NCI-H345 (cell line): ENCODE measurements at places on chromosomes 6 and 20.

DNA sequence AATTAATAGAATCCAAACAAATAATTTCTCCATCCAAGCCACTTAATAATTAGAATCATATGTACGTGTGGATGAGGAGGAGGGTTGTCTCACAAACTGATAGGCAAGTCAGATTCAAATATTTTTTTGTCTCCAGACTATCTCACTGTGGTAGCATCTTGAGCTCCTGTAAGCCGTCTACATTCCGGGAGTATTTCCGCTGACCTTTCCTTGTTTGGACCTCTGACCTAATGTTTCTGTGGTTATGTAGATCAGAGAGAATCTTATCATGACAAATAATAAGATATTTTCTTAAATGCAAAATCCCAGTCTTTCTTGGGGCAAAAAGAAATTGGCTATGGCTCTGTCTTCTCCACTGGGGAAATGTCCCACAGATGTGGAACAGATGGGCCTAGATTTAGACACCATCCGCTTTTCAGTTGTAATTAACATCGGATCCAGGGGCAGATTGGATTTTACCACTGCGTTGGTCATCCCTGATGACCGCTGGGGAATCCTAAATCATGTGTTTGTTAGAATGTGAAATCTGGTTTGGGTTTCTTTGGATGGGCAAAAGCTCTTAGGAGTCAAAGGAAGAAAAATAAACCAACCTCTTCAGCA lies 197.1 kb upstream of the RIN2 start:
- DNase-seq: no peak

GRCh38 chr20:896501-897025 lies 19.6 kb downstream of the ANGPT4 start:
- no peak for DNase-seq

DNA sequence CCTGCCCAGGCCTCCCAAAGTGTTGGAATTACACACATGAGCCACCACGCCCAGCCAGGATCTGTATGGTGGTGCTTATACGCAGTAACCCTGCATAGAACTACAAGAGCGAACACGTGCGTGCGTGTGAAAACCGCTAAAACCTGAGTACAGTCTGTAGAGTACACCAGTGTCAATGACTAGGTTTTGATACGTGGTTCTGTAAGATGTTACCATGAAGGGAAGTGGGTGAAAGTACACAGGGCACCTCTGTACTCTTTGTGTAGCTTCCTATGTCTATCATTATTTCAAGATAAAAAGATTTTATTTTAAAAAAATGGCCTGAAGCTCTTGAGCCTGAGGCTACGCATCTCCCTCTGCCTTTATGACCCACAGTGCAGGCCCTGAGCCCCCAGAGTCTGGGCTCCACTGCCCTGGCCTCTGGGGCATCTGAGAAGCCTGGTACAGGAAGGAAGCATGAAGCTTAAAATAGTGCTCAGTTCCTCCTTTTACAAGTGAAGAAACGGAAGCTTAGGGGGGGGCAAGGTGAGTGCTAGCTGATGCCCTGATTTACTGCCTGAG lies 21.6 kb downstream of the LY86 start:
- DNase-seq: no peak

- DNase-seq: no peak
Observed at GRCh38 chr6:162123797-162124196, 603.8 kb downstream of the PRKN start.

DNA sequence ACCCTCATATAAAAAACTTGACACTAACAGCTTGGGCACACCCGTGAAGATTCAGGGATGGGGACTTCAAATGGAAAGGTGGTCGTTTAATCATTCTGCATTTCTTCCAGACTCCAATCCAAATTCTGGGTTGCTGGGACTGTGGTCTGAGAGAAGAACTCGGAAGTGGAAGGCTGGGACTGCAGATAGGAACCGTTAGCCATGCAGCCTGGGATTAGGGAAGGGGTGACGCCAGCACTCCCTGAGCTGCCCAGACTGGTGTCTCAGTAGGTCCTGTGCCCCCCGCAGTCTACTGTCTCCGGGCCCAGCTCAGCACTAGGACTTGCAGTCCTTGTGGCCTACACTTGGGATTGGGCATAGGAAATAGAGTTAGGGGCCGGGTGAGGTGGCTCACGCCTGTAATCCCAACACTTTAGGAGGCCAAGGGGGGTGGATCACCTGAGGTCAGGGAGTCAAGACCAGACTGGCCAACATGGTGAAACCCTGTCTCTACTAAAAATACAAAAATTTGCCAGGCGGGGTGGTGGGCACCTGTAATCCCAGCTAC lies 511 bp upstream of the CLIC1 start:
- no peak for DNase-seq

- peak; percentile 57 for DNase-seq
Observed at GRCh38 chr6:111417181-111417585, 65.8 kb downstream of the REV3L start.

DNA sequence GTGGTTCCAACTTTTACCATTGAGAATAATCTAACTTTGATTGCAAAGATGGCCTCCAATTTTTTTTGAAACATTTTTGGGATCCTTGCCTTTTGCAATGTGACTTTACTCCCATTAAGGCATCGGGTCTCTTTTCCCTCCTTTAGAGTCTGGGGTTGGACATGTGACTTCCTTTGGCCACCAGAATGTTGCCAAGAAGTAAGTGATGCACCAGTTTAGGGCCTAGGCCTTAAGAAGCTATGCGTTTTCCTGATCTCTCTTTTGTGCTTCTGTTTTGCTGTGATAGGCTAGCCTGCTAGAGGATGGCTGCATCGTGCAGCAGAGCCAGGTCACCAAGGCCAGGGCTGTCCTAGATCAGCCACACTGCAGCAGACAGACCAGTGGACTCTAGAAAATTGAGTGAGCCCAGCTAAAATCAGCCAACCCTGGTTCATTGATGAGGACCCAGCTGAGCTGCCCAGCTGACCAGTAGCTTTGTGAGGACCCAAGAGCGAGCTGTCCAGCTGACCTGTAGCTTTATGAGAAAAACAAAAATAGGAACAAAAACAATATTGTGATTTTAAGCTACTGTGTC lies 594.0 kb upstream of the JAG1 start:
- DNase-seq: no peak

DNA sequence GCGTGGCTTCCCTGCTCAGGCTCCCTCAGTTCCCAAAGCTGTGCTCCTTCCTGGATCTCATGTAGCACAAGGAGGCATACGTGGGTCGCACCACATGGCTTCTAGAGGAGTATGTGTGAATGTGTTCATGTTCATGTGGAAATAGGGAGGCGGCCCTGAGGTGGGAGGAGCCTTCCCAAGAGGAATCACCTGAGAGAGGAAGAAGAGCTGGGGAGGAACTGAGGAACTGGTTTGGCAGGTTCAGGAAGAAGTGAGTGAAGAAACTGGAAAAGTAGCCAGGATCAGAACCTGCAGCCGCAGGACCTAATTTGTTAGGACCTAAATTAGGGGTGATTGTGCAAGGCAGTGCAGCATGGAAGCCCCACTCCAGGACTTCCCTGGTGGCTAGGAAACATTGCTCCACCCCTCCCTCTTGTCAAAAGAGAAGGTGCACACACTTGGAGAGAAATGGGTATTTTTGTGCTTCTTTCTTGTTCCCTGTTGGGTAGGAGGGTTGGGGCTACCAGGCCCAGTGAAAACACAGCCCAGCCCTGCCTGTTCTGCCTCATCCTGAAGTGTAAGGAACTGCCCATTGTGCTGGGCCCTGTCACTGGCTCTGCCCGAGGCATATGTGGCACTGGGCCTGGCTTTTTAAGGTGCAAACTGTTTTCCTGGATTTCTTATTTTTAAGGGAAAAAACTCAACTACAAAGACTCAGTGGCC lies 20.7 kb downstream of the SYNJ2 start:
- DNase-seq: no peak

- DNase-seq: peak; percentile 38
Observed at GRCh38 chr6:24064106-24064505, 61.9 kb upstream of the NRSN1 start.

GRCh38 chr6:9404351-9405146 lies 969.2 kb upstream of the SLC35B3 start:
- DNase-seq: no peak

- no peak for DNase-seq
Observed at GRCh38 chr6:134846031-134846430, 103.9 kb downstream of the ALDH8A1 start.

DNA sequence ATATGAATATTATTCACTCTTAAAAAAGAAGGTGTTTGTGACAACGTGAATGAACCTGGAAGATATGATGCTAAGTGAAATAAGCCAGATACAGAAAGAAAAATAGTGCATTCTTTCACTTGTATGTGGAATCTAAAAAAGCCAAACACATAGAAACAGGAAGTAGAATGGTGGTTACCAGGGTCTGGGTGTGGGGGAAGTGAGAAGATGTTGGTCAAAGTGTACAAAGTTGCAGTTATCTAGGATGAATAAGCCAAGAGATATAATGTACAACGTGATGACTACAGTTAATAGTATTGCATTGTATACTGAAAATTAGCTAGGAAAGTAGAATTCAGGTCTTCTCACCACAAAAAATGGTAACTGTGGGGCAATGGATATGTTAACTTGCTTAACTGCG lies 151.1 kb upstream of the HCRTR2 start:
- no peak for DNase-seq

GRCh38 chr20:63913768-63914167 lies 18.8 kb downstream of the DNAJC5 start:
- DNase-seq: no peak

DNA sequence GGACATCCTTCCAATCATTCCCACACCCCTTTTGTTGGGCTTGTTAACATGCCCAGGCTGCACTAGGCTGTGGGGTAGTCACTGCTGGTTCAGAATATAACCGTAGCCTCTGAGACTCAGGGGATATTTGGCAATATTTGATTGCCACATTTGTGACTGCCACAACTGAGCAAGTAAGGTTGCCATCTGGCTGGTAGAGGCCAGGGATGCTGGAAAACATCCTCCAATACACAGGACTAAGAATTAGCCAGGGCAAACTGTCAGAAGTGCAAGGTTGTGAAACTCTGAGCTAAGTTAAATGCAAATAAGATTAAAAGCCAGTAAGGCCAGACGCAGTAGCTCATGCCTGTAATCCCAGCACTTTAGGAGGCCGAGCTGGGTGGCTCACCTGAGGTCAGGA lies 112.0 kb downstream of the ZMYND8 start:
- no peak for DNase-seq

GRCh38 chr6:85026021-85026420 lies 261.6 kb upstream of the TBX18 start:
- no peak for DNase-seq

- no peak for DNase-seq
Observed at GRCh38 chr6:48630511-48630910, 519.5 kb upstream of the PTCHD4 start.

DNA sequence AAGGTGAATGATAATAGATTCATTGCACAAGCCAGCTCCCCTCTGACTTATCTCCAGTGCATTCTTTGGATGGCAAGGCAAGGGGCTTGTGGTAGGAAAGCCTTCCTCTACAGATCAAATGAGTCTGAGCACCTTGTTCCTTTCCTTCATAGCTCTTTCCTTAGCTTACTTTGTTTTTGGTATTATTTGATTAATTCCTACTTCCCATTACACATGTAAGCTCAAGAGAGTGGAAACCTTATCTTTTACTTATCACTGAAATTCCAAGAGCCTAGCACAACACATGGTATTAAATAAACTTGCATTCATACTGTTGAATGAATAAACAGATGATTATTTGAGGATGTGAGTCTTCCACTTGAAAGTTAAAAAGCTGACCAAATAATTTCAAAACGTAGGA lies 41.7 kb downstream of the FRK start:
- DNase-seq: no peak

GRCh38 chr6:50848989-50849795 lies 30.5 kb downstream of the TFAP2B start:
- DNase-seq: no peak

DNA sequence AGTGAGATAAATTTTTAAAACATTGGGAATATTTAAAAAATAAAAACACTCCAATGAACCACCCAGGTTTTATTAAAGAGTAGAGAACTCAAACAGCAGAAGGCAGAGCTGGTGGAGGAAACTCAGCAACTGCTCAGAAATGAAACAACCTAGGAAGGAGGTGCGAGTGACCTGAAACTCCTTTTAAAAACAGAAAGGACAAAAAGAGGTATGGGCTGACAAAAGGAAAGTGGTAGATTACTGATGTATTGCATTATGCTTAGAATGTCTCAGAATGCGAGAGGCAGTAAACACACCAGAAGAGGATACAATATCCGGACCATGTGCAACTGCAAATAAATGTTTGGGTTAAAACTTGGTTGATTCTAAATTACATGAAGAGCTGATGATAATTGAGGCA lies 97.6 kb downstream of the ESR1 start:
- no peak for DNase-seq

DNA sequence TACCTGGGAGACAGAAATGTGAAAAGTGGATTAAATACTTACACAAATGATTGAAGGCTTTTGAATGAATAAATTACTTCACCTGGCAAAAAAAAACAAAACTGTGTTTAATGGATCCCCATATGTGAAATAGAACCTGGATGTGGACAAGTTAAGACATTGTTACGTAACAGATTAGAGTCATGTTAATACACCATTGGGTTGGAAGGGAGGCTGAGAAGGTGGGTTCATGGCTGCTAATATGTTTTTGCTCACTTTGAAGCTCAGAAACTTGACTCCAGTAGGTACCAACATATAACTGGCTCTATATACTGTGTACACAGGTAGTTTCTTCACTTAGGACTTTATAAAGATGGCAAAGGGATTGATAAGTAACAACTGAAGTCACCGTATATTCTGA lies 21.4 kb upstream of the TENT5A start:
- DNase-seq: no peak

- no peak for DNase-seq
Observed at GRCh38 chr6:30073489-30074235, 1.9 kb downstream of the RNF39 start.

GRCh38 chr20:36875702-36876472 lies at the start of gene TLDC2:
Gene TLDC2 (plus strand): TSS chr20:36876138. CDS start chr20:36876175, 37 bp downstream.
- DNase-seq: no peak

GRCh38 chr6:126657561-126658175 lies 317.8 kb downstream of the CENPW start:
- DNase-seq: no peak

GRCh38 chr6:117531346-117531745 lies 48.9 kb downstream of the DCBLD1 start:
- no peak for DNase-seq

DNA sequence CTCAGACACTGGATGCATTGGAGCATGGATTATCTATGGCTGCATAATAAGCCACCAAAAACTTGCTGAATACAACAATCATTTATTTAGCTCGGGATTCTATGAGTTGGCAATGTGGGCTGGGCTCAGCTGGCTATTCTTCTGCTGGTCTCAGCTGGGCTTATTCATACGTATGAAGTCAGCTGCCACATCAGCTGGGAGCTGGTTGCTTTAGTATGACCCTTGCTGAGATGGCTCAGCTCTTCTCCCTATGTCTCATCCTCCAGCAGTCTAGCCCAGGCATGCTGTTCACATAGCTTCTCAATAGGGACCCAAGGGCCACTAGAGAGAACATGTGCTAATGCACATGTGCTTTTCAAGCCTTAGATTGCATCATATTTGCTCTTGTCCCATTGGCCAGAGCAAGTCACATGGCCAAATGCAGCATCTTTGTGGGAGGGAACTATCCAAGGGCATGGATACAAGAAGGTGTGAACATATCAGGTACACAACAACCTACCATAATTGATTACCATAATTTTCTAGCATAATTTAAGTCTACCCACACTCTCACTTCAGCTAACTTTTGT lies 444.6 kb downstream of the KIF16B start:
- no peak for DNase-seq

- no peak for DNase-seq
Observed at GRCh38 chr6:54097753-54098152, 13.5 kb upstream of the MLIP start.
